Spinal cord (tissue), 10 donors: ENCODE measurements at places on chromosomes 6 and 20. TPM values are rescaled to one million over a fixed set of nuclear protein-coding genes. Genes with fewer than 3 reads are reported as not detected.

DNA sequence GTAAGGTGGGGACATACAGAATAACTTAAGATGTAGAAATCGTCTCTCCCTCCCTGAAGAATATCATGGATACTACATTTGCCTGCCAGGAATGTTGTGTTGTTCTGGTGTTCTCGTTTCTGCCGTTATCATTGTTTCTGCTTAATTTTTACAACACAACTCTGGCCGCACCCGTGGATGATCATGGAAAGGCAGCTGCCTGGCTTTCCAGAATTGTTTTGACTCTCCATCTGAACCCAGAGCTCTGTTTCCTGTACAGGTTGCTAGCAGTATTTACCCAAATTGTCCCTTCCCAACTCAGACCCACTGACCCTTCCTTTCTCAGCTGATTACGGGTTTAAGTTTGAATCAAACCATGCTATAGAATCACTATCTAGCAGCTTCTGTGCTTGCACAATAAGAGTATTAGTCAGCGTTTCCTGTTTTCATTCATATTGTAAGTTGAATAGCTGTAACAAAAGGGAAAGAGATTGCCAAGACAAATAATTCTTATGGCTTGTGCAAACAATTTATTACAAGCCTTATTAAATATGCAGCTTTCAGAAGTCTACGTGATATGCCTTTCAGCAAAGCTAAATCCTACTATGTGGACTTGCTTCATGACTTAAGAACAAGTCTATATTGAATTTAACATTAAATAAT is 139.0 kb downstream of the MTHFD1L start:
- DNase-seq = no peak
- no peak overlapping the region for H3K4me3 ChIP-seq
- H3K27ac ChIP-seq = peak overlapping the region; percentile 68
- H3K27me3 ChIP-seq = no peaks in the 10 kb centered on the region
- no peaks in the 10 kb centered on the region for H3K36me3 ChIP-seq

DNA sequence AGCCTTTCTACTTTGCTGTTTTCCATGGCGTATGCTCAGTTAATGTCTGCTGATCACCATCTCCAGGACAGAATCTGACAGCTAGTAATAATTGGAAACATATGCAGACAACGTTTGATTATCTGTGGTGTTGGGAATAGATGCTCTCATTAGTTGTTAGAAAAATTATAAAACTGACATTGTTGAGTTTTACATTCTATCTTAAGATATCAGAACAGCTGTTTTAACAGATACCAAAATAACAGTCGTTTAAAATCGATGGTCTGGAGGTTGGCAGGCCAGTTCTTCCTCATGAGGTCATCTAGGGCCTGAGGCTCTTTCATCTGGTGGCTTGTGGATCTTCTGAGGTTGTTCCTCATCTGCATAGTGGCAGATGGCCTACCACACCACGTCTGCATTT is 137.6 kb downstream of the AIG1 start:
- no peaks in the 10 kb centered on the region for H3K27me3 ChIP-seq
- H3K27ac ChIP-seq = no peak overlapping the region
- H3K4me1 ChIP-seq = peaks cover 3% of the 10 kb centered on the region
- DNase-seq = no peak
- H3K36me3 ChIP-seq = no peaks in the 10 kb centered on the region

DNA sequence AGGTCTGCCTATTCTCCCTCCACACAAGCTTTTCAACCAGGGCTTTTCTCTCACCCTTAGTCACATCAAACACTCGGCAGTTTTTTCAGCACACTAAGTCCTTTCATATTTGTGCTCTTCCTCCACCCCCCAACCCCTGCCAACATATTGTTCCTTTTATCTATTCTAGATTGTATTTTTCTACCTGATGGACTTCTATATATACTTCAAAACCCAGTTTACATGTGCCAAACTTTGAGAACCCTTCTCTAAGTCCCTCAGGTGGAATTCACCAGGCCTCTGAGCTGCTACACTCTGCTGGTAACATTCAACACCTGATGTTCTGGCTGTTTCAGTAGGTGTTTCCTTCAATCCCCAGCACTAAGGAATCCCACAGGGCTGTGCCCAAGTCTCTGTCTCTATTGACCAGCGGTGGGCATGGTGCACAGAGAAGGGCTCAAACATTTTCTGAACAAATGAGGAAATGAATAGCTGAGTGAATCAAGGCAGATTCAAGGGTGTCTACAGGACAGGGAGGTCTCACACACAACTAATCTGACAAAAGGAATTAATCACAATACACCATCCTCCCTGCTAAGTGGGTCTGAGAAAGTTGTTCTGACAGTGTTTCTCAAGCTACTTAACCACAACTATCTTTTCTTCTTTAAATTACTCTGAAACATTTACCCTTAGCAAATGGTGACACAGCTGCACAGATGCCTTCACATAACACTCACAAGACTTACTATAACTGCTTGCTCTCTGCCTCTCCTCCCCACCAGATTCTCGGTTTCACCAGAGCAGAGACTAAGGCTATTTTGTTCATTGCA is 166.5 kb downstream of the TSHZ2 start:
- no peaks in the 10 kb centered on the region for H3K36me3 ChIP-seq
- peaks cover 3% of the 10 kb centered on the region for H3K4me1 ChIP-seq
- no peak overlapping the region for H3K27ac ChIP-seq
- DNase-seq = no peak
- H3K27me3 ChIP-seq = no peaks in the 10 kb centered on the region
- no peak overlapping the region for H3K4me3 ChIP-seq

- H3K4me1 ChIP-seq = peaks cover 10% of the 10 kb centered on the region
- peaks cover 3% of the 10 kb centered on the region for H3K36me3 ChIP-seq
- peak overlapping the region; percentile 55 for H3K4me3 ChIP-seq
- H3K27me3 ChIP-seq = no peaks in the 10 kb centered on the region
- no peak overlapping the region for H3K27ac ChIP-seq
These were observed 1.6 kb downstream of the SRPK1 start for GRCh38 chr6:35919085-35919826.

GRCh38 chr6:115712291-115712961 is 348.3 kb downstream of the FRK start:
- no peak overlapping the region for H3K27ac ChIP-seq
- no peak for DNase-seq
- no peaks in the 10 kb centered on the region for H3K4me1 ChIP-seq
- H3K27me3 ChIP-seq = no peaks in the 10 kb centered on the region
- H3K4me3 ChIP-seq = no peak overlapping the region

DNA sequence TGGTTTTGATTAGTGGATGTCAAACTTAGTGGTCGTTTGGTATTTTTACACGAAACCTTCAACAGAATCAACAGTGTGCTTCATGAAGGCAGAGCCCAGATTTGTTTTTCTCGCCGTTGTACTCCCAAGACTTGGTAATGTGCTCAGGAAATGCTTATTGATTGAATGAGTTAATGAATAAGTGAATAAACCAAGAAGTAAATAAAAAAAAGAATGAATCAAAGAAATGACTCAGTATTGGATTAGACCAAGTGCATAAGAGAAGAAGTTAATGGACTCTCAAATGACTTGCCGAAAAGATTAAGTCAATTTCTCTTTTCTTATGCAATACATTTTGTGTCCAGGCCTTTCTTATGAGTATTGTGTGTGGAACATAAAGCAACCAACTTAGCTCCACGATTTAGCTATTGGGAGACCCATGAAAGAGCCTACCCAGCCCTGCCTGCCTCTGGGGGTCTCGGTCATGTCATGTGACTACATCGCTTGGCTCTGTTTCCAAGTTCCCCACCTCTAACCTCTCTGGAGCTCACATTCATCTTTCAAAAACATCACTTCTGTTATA is 10.6 kb upstream of the FUCA2 start:
- no peaks in the 10 kb centered on the region for H3K27me3 ChIP-seq
- no peak overlapping the region for H3K27ac ChIP-seq
- H3K4me3 ChIP-seq = no peak overlapping the region
- no peaks in the 10 kb centered on the region for H3K36me3 ChIP-seq

- peaks cover 17% of the 10 kb centered on the region for H3K36me3 ChIP-seq
- no peak overlapping the region for H3K4me3 ChIP-seq
- H3K27ac ChIP-seq = no peak overlapping the region
- H3K4me1 ChIP-seq = no peaks in the 10 kb centered on the region
- no peak for DNase-seq
- no peaks in the 10 kb centered on the region for H3K27me3 ChIP-seq
These were observed 76.2 kb downstream of the FAM229B start for GRCh38 chr6:112163295-112164257.

GRCh38 chr6:26556263-26557070 is 18.3 kb downstream of the HMGN4 start:
- DNase-seq = peak; percentile 59
- H3K4me1 ChIP-seq = peaks cover 3% of the 10 kb centered on the region
- H3K27ac ChIP-seq = no peak overlapping the region
- no peaks in the 10 kb centered on the region for H3K36me3 ChIP-seq
- H3K27me3 ChIP-seq = no peaks in the 10 kb centered on the region

DNA sequence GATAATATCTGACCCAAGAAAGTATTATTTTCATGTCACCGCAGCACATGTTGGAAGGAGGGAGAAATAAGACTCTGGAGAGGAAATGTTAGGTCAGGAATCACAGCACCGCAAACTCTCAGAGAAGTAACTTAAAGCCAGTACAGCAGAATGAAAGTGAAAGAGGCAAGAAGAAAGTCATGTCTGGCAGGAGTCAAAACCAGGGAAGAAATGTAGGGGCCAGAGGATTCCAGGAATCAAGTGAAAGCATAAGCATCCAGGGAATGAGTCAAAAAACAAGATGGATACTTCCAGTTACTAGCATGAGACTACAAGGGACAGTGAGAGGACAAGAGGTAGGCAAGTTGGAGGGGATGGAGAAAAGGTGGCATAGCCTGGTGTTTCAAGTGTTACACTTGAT is 80.4 kb downstream of the AK9 start:
- H3K27ac ChIP-seq = no peak overlapping the region
- no peak overlapping the region for H3K4me3 ChIP-seq
- H3K4me1 ChIP-seq = no peaks in the 10 kb centered on the region
- no peak for DNase-seq
- no peaks in the 10 kb centered on the region for H3K27me3 ChIP-seq
- no peaks in the 10 kb centered on the region for H3K36me3 ChIP-seq

GRCh38 chr6:110158479-110158878 is 21.0 kb downstream of the WASF1 start:
- H3K27ac ChIP-seq = no peak overlapping the region
- H3K27me3 ChIP-seq = no peaks in the 10 kb centered on the region
- no peak for DNase-seq
- no peaks in the 10 kb centered on the region for H3K4me1 ChIP-seq
- no peaks in the 10 kb centered on the region for H3K36me3 ChIP-seq

DNA sequence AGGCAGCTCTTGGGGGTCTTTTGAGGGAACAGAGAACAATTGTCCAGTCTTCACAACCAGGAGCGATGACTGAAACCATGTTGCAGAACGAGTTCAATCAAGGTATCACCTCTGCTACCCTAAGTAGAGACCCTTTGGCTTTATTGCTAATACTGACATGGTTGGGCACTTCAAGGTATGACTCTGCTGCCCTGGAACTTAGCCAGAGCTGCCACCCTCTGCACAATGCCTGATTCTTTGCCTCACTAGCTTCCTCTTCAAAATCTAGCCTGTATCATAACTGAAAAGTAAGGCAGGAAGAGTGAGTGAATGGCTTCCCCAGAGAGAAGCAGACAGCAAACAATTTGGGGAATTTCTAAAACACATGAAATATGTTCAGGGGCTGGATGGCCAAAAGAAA is 592.7 kb upstream of the NRSN1 start:
- DNase-seq = no peak
- no peaks in the 10 kb centered on the region for H3K27me3 ChIP-seq
- H3K36me3 ChIP-seq = no peaks in the 10 kb centered on the region
- no peak overlapping the region for H3K4me3 ChIP-seq
- no peak overlapping the region for H3K27ac ChIP-seq

GRCh38 chr6:136113736-136114173 is 136.4 kb downstream of the MTFR2 start:
- peak overlapping the region; percentile 29 for H3K27ac ChIP-seq
- peaks cover 5% of the 10 kb centered on the region for H3K4me1 ChIP-seq
- H3K4me3 ChIP-seq = no peak overlapping the region
- H3K27me3 ChIP-seq = no peaks in the 10 kb centered on the region

DNA sequence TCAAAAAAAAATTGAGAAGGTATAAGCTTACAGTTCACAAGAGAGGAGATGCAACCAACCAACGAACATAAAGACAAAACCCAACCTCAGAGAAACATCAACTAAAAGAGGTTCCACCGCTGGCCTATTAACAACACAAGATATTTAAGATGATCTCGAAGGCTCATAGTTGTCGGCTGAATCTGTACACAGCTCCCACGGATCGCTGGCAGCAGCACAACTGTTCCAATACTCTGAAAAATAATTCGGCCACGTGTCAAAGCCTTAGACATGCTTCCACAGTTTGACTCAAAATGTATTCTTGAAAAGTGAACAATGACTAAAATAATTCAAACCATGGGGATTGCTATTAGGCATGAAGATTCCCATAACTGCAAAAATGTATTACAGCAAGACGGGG is 13.7 kb downstream of the EXOC2 start:
- H3K27me3 ChIP-seq = no peaks in the 10 kb centered on the region
- DNase-seq = no peak
- H3K4me1 ChIP-seq = peaks cover 8% of the 10 kb centered on the region
- H3K27ac ChIP-seq = no peak overlapping the region
- no peaks in the 10 kb centered on the region for H3K36me3 ChIP-seq
- H3K4me3 ChIP-seq = no peak overlapping the region

- no peaks in the 10 kb centered on the region for H3K36me3 ChIP-seq
- no peak for DNase-seq
- no peak overlapping the region for H3K27ac ChIP-seq
- no peaks in the 10 kb centered on the region for H3K27me3 ChIP-seq
- H3K4me1 ChIP-seq = peaks cover 22% of the 10 kb centered on the region
These were observed 35.4 kb downstream of the GCNT2 start for GRCh38 chr6:10556589-10556988.

GRCh38 chr6:156807795-156808194 is 30.6 kb downstream of the ARID1B start:
- no peak for DNase-seq
- no peaks in the 10 kb centered on the region for H3K36me3 ChIP-seq
- peaks cover 8% of the 10 kb centered on the region for H3K4me1 ChIP-seq
- H3K27me3 ChIP-seq = no peaks in the 10 kb centered on the region

GRCh38 chr6:72769459-72770125 is 147.7 kb downstream of the KCNQ5 start:
- DNase-seq = no peak
- H3K4me1 ChIP-seq = no peaks in the 10 kb centered on the region
- H3K36me3 ChIP-seq = no peaks in the 10 kb centered on the region
- H3K4me3 ChIP-seq = no peak overlapping the region
- no peaks in the 10 kb centered on the region for H3K27me3 ChIP-seq

- no peak for DNase-seq
- H3K36me3 ChIP-seq = no peaks in the 10 kb centered on the region
- no peak overlapping the region for H3K27ac ChIP-seq
- no peaks in the 10 kb centered on the region for H3K27me3 ChIP-seq
- no peak overlapping the region for H3K4me3 ChIP-seq
These were observed 22.9 kb downstream of the CNBD2 start for GRCh38 chr20:35991142-35991771.

Gene AIF1
- 35.5 TPM for total RNA-seq

Gene RBPJL
- 0.11 TPM for total RNA-seq

Gene NOL4L
- 23.2 TPM for total RNA-seq

Gene PHF20
- total RNA-seq = 35.8 TPM

Gene KCNK15
- 0.30 TPM for total RNA-seq

Gene MUCL3
- total RNA-seq = not detected

Gene WFDC10B
- total RNA-seq = not detected

Gene WFDC5
- total RNA-seq = 0.28 TPM

Gene PRL
- total RNA-seq = 0.11 TPM

Gene OVOL2
- total RNA-seq = 0.40 TPM

Gene ATP6V1G2
- 63.3 TPM for total RNA-seq

Gene MRPL18
- total RNA-seq = 42.1 TPM

Gene TP53TG5
- total RNA-seq = 0.39 TPM

Gene TNF
- 0.39 TPM for total RNA-seq

Gene SNAI1
- total RNA-seq = 0.77 TPM
